ENCODE measurements at places on chromosomes 4 and X. TPM values are rescaled to one million over a fixed set of nuclear protein-coding genes. Genes with fewer than 3 reads are reported as not detected.

GRCh38 chr4:28179126-28179525 is 1318.5 kb downstream of the STIM2 start:
- no peak for DNase-seq

DNA sequence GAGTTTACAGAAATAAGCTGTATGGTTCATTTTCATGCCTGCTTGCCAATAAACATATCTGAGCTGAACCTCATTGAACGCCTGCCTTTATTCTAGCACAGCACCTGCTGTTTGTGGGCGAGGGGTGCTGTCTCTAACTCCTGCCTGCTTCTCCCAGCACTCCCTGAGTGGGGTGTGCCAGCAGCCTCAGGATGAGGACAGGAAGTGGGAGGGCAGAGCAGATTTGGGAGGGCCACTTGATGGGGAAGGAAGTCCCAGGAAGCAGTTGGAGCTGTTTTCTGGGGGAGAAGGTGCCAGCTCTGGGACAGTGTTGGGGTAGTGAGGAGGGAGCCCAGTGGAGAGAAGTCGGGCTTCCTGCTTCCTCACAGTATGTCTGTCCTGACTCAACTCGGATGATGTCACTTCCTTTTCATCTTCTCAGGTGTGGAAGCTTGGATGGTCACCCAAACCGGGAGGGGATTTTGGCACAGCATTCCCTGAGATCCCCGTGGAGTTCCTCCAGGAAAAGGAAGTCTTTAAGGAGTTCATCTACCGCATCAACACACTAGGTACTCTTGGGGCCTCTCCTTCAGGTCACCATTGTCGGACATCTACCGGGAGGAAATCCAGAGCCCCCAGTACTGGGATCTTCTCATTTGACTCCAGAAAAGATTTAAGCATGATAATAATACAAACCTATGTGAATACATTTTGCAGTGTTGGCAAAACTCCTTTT is 29.0 kb upstream of the MSANTD1 start:
- DNase-seq, result no peak

GRCh38 chrX:40623139-40623536 is at the start of gene MPC1L:
MPC1L (plus strand) TSS chrX:40623428; CDS start chrX:40623566, 138 bp downstream.
- DNase-seq, result no peak

ETDC gene
- not detected for total RNA-seq

UVSSA gene
- 39.2 TPM for total RNA-seq

GRCh38 chrX:119826399-119826959 is 26.3 kb downstream of the UPF3B start:
- no peak for DNase-seq
